GM04503 (cell line): ENCODE measurements at places on chromosomes 11 and 22.

GRCh38 chr22:36335621-36336020 lies 52.1 kb downstream of the MYH9 start:
- DNase-seq: no peak

GRCh38 chr11:104370478-104370877 lies 206.5 kb upstream of the PDGFD start:
- DNase-seq: no peak

- no peak for DNase-seq
Measured at GRCh38 chr11:76371170-76371569, 9.8 kb downstream of the THAP12 start.

- DNase-seq: peak; percentile 35
Measured at GRCh38 chr11:46039990-46040389, 81.3 kb downstream of the PHF21A start.

- DNase-seq: no peak
Measured at GRCh38 chr11:25435197-25435596, 896.7 kb upstream of the ANO3 start.

GRCh38 chr11:30150425-30150824 lies 80.4 kb upstream of the FSHB start:
- DNase-seq: no peak
